Stimulated activated CD4-positive, alpha-beta T cell treated with anti-CD3 and anti-CD28 coated beads, Interleukin-4, amount 100 ng/mL, for 4 hours (primary cell): ENCODE measurements at places on chromosomes 3 and 15.

- no peak for DNase-seq
Measured at GRCh38 chr3:16248556-16248955, 16.2 kb downstream of the DPH3 start.

DNA sequence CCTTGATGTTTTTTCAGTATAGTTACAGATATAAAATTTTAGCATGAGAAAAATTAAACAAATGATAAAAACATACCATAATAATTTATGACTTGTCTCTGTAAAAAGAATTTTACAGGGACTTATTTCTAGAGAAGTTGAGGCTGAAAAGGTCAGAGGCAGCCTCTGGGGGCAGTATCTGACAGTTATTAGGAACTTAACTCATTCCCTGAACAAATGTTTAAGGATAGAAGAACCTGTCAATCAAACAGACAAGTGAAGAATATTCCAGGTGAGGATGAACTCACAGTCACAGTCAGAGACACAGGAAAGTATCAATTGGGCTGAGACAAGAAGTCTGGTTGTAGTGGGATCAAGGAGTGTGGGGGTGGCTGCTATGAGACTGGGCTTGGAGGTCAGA lies 7.3 kb downstream of the MYLK start:
- DNase-seq = no peak

GRCh38 chr15:87907676-87908446 lies 348.7 kb downstream of the NTRK3 start:
- no peak for DNase-seq

DNA sequence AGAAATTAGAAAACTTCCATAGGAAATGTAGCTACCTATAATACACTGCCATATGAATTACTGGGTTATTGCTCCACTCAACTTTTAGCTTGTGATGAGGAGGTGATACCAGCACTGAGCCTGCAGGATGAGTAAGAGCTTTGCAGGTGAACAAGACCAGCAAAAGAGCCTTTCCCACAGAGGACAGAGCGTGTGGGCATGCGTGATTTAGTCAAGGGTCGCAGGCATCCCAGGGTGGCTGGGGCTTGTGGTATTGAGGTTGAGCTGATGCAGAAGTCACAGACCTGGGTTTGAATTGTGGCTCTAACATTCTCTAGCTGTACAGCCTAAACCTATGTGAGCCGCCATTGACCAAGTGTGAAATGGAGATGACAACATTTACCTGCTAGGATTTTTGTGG lies 5.6 kb downstream of the NRROS start:
- no peak for DNase-seq

DNA sequence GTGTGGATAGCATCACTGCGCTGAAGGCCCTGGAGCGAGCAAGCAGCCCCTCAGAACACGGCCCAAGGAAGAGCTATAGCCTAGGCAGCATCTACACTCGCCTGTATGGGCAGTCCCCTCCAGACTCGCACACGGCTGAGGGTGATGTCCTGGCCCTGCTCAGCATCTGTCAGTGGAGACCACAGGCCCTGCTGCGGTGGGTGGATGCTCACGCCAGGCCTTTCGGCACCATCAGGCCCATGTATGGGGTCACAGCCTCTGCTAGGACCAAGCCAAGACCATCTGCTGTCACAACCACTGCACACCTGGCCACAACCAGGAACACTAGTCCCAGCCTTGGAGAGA lies 20.5 kb downstream of the ATRIP start:
- DNase-seq = no peak

GRCh38 chr3:128554465-128555097 lies 61.6 kb upstream of the GATA2 start:
- no peak for DNase-seq

DNA sequence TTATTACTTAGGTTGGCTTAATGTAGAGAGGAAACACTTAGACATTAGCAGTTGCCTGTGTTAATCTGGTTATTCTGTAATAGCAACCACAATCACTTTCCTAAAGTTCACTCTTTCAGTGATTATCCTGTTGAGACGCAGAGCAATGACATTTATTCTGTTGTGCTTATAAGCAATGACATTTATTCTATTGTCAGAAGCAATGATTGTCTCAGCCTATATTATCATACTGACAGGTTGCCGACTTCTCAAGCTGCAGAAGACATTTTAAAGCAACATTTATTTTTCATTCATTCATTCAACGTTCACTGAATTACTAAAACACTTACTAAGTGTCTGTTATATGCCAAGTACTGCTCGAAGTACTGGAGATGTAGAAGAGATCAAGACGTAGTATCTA lies 193.5 kb upstream of the SLITRK3 start:
- DNase-seq = no peak

GRCh38 chr15:76309601-76310330 lies 1.5 kb downstream of the ETFA start:
- DNase-seq = no peak

GRCh38 chr3:152266221-152266995 lies 2.3 kb upstream of the MBNL1 start:
- no peak for DNase-seq

DNA sequence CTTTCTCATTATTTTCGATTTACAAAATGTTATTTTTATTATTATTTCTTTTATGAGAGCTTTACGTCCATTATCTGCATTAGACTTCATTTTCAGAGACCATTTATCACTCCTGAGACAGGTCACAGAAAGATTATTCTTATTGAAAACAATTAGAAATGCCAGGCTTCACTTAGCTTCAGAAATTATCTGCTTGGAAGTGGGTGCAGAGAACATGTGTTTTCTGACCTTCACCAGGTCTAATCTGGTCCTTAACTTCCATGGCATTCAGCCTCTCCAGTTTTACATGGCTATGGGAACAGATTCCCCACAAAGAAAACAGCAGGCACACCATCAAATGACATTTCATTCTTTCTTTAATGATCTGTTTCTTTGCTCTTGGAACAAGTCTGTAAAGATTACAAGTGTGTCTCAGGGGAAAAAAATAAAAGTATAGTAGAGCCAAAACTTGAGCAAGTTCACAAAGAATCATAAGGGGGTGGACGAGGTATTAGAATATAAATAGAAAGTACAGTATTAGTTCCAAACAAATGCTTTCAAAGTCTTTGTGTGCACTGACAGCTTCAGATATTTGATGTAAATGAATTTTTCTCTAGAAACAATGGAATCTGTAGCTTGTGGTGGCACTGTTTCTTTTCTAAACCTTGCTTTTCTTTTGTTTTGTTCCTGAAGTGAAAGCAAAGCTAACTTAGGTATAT lies 294.2 kb upstream of the MEIS2 start:
- DNase-seq = no peak

DNA sequence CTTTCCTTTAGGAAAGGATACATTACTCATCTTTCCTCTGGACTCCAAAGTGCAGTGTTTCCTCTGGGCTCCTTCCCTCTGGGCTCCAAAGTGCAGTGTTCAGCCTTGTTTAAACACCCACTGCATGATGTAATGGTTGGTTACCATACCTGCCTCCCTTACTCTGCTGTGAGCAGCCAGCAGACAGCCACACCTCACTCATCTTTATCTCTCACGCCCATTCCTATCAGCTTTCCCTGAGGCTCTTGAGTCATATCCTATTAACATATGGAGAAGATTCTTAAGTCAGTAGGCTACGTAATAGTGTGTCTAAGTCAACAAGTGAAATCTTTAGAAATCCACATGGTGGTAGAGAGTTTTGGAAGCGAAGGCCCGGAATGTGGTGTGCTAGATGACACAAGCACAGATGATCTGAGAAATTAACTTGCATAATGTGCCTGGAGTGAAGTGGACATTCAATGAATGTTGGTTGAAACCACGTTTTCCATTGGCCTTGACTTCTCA lies 97.2 kb upstream of the CTNNB1 start:
- DNase-seq = no peak

DNA sequence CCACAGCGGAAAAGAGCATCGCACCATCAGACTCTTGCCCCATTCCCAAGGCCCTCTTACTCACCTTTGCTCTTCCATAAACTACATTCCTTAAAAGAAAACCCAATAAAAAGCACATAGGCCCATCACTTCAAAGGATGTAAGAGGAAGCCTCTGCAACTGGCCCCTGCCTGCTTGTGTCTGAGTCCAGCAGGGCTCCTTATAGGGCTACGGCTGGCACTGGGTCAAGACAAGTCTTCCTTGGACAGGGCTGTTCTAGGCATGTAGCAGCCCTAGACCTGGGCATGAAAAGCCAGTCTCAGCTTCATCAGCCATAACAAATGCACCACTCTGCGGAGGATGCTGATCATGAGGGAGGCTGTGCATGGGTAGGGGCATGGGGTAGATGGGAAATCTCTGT lies 218.3 kb downstream of the NTRK3 start:
- DNase-seq = no peak

- no peak for DNase-seq
Measured at GRCh38 chr3:67245545-67245944, 247.4 kb downstream of the KBTBD8 start.

- DNase-seq = no peak
Measured at GRCh38 chr3:48426401-48426909, 3.4 kb downstream of the PLXNB1 start.

GRCh38 chr3:190596349-190597285 lies 82.7 kb downstream of the IL1RAP start:
- no peak for DNase-seq

DNA sequence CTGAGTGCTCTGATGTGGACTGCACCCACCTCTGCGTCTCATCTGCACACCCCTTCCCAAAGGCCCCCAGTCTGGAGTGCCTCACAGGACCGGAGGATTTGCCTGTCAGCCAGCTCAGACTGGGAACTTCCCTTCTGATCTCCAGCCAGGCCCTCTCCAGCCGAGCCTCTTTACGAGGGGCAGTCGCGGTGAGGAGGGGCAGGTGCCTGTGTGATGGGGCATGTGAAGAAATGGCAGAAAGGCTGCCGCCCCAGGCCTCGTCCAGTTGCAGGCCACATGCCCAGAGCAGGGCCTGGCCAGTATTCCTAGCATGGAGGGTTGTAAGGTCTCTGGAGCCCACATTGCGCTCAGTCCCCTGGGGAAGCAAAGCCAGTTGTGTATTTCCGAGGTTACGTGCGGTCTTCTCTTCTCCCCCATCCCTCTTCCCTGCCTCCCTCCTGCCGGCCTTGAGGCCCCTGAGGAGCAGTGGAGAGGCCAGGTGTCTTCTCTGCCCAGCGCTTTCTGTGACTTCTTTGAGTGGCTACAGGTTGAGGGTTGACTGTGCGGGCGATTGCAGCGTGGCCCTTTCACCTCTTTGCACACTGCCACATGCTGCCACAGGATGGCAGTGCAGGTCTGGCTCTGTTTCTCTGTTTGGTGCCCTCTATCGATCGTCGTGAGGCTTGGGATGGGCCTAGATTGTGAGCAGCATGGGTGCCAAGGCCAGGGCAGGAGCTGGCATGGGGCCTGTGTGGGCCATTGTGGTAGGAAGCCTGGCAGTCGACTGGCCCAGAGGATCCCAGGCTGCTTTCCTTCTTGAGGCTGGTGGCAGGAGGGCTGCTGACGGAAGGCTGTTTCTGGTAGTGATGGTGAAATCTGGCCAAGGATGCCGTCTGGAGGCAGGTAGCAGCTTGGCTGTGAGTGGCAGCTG lies 5.3 kb downstream of the CLK3 start:
- peak; percentile 70 for DNase-seq

DNA sequence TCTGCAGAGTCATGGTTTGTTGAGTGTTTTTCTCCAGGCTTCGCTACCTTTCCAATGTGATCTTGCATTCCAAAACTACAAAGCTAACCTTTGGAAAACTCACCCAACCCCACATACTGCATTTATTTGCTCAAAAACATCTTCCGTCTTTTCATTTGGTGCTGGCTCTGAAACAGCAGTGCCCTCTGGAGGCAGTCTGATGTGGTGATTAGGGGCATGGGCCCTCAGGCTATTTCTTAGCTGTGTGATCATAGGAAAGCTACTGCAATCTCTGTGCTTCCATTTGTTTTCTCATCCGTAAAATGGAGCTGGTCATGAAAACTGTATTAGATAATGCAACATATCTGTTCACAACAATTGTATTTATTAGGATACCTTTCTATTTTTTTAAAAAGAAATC lies 47.0 kb downstream of the MTHFS start:
- no peak for DNase-seq

DNA sequence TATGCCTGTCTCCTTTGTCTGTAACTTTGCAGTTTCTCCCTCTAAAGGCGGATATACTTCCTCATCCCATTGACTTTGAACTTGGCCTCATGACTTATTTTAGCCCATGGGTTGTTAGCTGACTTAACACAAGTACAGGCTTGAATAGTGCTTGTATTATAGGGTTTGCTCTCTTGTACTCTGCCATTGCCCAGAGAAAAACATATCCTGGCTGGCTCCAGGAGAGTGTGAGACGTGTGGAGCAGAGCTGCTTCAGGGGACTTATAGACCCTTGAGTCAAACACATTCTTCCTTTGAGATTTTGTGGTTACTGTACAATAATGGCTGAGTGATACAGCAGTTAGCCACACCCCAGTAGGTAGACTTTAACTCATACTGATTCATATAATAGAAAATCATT lies 124.0 kb downstream of the RAP2B start:
- no peak for DNase-seq

DNA sequence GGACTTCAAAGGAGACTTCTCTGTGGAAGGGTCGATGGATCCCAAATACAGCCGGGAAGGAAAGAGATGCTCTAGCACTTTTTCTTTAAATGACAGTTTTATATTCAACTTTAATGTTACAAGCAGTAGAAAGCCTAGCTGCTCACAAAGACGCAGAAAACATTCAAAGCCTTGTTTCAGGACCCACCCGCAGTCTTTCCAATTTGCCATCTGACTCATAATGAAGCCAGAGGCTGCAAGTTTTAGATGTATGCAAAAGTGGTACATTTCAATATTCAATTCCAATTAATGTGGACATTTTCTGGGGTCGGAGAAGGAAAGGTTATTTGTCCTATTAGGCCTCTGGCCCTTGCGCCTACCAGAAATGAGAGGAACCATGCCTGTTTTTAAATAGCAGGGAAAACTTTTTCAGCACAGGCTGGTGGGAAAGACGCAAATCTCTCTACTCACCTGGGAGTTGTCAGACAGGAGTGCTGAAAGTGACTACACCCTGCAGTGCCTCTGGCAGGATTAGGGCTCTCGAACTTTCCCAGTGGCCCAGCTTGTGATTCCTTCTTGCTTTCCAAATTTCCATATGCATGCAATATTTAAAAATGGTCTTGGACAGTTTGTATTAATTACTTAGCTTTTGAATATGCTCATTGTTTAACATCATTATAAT lies 117.4 kb upstream of the MBNL1 start:
- no peak for DNase-seq

- DNase-seq = no peak
Measured at GRCh38 chr3:17119201-17120072, 234.7 kb downstream of the PLCL2 start.

GRCh38 chr3:115805520-115805919 lies 182.2 kb downstream of the GAP43 start:
- no peak for DNase-seq

- no peak for DNase-seq
Measured at GRCh38 chr3:26655231-26655630, 32.7 kb downstream of the LRRC3B start.

GRCh38 chr15:39510001-39510701 lies 70.7 kb upstream of the THBS1 start:
- no peak for DNase-seq

GRCh38 chr15:78133801-78134200 lies 2.6 kb upstream of the CIB2 start:
- no peak for DNase-seq

DNA sequence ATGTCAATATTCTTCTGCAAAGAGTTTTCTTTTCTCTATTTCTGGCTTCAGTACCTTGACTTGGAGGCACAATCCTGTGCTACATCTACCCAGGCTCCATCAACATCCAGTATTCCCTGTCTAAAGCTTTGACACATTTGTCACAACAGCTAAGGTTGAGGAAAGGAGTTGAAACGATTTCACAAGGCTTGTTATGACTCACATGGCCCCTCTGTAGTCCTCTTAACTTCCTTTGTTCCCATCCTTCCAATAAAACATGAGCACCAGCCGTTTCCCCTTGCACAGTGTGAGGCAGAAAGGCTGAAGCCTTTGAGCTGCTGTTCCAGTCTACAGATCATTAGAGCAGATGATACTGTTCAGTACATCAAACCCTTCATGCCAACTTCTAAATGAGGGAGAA lies 163.0 kb upstream of the TMCO5A start:
- DNase-seq = no peak
